Brain pericyte (primary cell): ENCODE measurements at places on chromosomes 5 and 9.

- DNase-seq = no peak
Observed at GRCh38 chr5:155696362-155696761, 630.6 kb upstream of the SGCD start.

- no peak for DNase-seq
Observed at GRCh38 chr5:107218457-107219193, 452.1 kb downstream of the EFNA5 start.

GRCh38 chr9:36337002-36337401, 63.1 kb downstream of the RNF38 start:
- DNase-seq = no peak

- no peak for DNase-seq
Observed at GRCh38 chr5:10648806-10649665, 85.2 kb downstream of the ANKRD33B start.

- no peak for DNase-seq
Observed at GRCh38 chr5:129069292-129069691, 25.3 kb upstream of the ISOC1 start.

GRCh38 chr9:136955202-136955942, 3.3 kb downstream of the LCN12 start:
- no peak for DNase-seq

GRCh38 chr9:77271023-77271690, 93.8 kb downstream of the VPS13A start:
- DNase-seq = no peak

DNA sequence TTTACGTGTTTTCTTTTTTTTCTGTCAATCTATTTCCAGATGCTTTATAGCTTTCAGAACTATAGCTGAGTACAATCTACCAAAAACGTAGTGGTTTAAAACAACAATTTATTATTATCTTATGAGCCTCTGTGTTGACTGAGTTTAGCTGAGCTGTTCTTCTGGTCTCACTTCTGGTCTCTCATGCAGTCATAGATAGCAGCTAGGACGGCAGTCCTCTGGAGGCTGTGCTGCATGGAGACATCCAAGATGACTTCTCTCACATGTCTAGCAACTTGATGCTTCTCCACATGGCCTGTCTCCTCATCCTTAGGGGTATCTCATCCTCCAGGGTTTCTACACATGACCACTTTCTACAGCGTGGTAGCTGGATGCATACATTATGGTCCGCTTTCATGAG, 22.0 kb upstream of the RAD23B start:
- DNase-seq = no peak

DNA sequence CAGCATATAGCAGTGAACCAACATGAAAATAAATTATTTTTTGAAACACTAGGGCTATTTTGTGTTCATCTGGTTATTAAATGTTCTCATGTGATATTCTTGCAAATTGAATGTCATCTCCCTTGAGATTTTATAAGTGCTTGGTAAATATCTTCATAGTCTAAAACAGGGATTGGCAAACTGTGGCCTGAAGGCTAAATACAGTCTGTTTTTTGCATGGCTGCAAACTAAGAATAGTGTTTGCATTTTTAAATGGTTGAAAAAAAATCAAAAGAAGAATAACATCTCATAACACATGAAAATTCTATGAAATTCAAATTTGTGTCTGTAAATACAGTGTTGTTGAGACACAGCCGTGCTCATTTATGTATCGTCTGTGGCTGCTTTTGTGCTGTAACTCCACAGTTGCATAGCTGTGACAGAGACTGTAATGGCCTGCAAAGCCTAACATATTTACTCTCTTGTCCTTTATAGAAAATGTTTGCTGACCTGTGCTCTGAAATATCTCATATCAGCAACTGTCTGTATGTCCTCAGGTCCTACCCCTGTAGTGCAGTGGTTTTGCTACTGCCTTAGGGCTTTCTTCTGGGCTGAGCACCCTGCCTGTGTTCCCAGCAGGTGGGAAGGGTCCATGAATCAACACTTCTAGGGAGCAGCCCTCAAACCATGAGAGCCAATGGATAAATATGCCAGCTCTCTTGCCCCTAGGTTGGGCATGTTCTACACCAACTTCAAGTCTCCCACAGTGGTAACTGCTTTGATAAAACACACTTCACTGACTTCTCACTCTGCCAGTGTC, 41.7 kb upstream of the ARRDC3 start:
- no peak for DNase-seq

DNA sequence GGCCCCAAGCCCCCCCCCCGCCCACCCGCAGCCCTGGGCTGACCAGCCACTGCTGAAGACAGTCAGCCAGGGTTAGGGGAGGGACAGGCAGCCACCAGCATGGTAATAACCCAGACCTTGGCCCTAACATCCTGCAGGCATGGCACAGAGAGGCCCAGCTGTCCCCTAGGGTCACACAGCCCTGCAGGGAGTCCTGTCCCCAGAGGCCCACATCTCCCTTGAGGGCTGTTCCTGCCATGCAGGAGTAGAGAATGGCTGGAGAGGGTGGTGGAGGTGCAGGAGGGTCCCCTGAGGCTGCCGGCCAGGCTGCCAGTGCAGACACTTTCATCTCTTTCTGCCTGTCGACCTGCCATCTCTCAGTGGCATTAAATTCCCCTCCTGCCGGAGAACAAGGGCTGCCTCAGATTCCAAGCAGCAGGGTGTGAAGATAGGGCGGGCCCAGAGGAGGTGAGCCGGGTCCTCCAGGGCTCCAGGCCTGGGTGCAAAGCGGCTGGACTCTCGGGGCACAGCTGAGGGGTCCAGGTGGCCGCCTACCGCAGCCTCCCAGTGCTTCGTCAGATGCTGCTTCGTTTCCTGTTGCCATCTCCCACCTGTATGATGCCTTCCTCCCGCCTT, 40.0 kb downstream of the CXXC5 start:
- no peak for DNase-seq

DNA sequence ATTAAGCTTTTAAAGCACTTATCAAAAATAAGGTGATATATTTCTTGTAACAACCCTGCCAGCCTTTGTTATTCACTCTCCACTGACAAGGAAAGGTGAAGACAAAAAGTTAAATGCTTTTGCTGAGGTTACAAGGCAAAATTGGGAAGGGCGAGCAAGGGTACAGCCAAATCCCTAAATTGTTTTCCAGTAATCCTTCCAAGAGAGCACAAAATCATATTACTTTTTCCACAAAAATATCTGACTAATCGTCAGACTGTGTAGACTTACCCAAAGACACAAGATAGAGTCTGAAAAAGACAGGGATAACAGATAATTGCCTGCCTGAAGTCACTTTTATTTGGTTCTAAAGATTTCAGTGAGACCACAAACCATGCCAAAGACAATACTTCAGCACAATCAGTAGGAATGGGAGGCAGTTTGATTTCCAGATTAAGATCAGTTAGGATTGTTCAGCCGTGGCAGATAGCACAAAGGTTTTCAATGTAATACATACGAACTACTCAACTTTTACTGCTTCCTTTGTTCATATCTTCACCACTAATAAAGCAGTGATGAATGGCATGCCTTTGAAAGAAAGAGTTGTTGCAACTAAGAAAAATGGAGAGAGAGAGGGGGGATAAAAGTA, 383.8 kb upstream of the TUSC1 start:
- DNase-seq = no peak

GRCh38 chr9:136626740-136627642, 35.7 kb upstream of the EGFL7 start:
- no peak for DNase-seq

DNA sequence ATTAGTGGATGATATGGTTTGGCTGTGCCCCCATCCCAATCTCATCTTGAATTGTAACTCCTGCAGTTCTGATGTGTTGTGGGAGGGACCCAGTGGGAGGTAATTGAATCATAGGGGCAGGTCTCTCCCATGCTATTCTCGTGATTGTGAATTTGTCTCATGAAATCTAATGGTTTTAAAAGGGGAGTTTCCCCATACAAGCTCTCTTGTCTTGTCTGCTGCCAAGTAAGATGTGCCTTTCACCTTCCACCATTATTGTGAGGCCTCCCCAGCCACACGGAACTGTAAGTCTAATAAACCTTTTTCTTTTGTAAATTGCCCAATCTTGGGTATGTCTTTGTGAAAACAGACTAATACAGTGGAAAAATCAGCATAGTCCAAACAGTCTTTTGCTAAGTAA, 235.5 kb downstream of the TMEM161B start:
- DNase-seq = no peak

DNA sequence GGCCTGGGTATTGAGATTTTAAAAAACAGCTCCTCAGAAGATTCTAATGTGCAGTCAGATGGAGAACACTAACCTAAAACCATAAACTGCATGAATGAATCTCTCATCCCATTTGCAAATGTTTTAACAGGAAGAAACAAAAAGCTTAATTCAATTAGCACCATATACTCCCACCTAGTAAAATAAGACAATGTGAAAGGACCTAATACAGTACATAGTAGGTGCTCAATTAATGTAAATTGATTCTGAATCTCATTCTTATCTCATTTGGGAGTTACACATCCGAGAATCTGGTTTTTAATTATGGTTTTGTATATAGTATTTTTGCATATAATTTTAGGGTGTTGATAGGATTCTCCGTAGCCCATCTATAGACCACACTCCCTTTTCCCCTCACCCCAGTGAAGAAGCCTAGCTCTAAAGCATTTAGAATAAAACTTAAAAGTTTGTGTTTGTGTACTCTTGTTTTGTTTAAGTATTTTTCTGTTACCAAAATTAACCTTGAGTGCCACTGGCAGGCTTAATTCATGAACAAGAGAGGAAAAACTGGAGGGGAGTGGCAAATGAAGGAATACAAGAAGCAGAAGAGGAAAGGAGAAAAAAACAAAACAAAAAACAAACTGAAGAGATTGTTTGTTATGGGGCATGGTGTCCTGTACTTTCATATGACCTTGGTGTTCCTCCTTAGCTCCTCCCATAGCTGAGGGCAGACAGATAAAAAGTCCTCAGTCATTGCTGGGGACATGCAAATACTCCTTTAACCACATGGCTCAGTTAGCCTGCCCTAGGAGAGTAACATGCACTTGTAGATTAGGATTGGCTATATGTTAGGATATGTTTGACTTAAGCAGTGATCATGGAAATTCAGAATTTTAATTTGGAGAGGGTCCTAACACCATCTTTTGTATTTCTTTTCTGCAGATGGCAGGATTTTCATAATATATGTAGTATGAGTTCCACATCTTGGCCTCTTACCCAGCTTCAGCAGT, 1.2 kb downstream of the RNF14 start:
- no peak for DNase-seq

DNA sequence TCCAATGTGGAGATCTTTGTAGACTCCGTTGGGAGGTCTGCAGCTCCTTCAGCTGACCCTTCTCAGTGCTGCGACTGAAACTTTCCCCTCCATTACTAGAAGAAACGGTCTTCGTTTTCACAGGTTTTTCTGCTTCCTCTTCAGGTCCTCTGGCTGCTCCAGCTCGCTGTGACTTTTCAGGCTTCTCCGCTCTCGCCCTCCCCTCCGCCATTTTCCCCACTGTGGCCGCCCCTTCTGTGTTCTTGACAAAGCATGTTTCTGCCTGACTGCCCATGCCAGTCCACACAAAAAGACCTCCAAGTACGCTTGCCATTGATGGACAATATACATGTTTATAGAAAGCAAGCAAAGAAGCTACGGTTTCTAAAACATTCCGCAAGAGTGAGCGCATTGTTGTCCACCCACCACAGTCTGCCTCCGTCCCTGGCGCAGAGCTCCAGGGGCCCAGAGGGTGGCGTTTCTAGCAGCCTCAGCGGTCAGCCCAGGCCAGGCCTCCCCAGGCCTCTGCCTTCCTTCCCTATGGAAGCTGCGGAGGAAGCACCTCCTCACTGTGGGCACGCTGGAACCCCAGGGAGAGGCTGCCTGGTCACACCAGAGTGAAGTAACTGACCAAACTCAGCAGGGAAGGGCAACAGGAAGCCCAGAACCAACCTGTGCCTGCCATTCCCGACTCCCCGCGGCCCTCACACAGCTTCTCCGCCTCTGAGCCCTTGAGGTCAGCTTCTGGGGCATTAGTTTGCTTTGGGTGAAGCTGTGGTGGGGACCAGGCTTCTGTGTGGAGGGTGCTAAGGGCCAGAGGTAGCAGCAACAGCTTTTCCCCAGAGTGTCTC, 19.9 kb upstream of the S1PR3 start:
- DNase-seq = no peak

DNA sequence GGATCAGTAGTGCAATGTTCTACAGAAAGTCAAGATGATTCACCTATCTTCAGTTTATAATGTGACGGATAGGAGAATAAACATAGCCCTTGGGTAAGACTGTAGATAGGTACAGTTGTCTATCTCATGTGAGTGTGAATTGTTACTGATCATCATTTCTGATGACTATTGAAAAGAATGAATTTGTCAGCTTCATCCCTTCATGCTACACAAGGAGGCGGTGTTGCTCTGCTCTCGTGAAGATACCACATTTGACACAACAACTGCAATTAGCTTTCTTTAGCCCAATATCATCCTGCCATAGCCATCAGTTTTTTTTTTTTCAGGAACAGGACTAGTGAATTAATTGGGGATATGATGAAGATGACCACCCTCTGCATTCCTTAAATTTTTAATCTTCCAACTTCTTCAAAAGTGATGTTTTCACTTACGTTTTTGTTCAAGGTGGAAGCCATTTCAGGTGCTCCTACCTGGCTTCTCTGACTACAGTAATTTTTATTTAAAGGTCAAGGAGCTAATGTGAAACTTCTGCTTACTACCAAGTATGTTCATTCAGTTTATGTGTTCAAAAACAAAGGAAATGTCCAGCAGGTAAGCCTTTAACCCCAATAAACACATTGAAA, 152.9 kb upstream of the MOCS2 start:
- DNase-seq = no peak
